ENCODE measurements at places on chromosomes 3 and 15.

GRCh38 chr3:165846056-165846455 lies 8.8 kb upstream of the BCHE start:
- no peak for DNase-seq

DNA sequence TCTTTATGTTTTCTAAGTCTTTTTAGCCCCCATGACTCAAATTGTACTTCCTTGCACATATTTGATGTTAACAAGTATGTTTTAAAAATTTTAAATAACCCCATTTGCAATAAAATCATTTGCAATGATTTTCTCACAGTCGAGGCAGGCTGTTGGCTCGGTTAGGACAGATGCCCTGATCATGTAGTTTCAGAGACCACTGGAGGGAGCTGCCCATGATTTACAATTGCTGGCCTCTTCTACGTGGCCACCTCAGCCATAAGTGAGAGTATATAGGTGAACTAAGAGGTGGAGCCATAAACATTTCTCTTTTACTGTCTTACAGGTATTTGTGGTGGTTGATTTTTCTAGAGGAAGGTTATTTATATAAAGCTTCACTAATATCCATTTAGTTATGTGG lies 1.7 kb downstream of the DTWD1 start:
- no peak for DNase-seq

DNA sequence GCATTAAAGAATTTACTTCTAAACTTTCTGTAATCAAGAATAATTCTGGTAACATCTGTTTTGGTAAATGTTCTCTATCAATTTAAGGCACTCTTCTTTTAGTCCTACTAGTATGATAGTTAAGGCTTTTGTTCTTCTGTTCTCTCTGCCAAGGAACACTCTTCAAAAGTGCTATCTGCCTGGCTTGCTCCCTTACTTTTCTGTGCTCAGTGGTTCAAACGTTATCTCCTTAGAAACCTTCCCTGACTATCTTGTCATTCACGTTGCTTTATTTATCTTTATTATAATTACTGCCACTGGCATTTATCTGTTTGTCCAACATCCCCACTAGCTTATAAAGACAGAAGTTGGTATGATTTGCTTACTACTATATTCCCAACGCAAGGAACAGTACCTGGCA lies 59.2 kb downstream of the RFX7 start:
- no peak for DNase-seq

DNA sequence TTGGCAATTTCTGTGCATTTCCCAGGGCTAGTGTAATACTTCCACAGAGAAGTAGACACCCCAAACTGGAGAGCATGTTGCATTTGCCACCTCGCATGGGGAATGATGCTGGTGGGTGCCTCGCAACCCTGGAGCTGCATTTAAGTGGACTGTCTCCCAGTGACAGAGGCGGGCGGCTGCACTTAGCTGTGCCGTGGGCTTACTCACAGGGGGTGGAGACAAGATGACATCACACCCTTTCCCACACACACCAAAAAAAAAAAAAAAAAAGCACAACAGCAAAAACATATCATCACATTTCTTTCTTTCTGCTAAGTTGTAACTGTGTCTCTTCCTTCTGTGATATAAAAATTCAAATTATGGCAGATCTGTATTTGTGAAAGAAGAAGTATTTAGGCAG lies at the start of gene ABI3BP:
ABI3BP (minus strand) TSS at position 113 of the 400 bp plus-strand sequence; CDS start at position 76, 37 bp downstream.
- DNase-seq: peak; percentile 65

- no peak for DNase-seq
These were observed 11.5 kb upstream of the MB21D2 start for GRCh38 chr3:192929146-192929545.

Measured in HTR-8/SVneo (cell line).